Stimulated activated CD4-positive, alpha-beta T cell treated with anti-CD3 and anti-CD28 coated beads, TNF-alpha, amount 100 ng/mL, for 4 hours (primary cell): ENCODE measurements at places on chromosomes 12 and 14.

- no peak for DNase-seq
Measured at GRCh38 chr12:100871195-100871734, 76.7 kb downstream of the ANO4 start.

GRCh38 chr14:22314183-22314820 is 274.7 kb downstream of the DAD1 start:
- no peak for DNase-seq

- DNase-seq, result no peak
Measured at GRCh38 chr14:78245238-78245637, 75.1 kb downstream of the NRXN3 start.

DNA sequence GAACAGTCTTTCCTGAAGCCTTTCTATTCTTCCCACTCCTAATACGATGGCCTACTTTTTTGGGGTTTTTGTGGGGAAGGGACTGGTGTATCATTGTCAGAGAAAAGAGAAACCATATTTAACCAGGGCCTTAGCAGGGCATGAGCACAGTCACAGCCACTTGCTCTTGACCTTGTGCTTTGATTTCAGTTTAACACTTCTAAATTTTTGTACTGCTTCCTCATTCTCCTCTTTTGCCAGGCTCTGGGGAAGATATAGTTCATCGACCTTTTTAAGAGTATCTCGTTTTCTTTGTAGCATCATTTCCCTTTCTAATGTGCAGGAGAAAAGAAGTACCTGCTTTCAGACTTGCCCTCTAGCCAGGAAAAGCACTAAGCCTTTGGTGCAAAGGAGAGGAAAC is 2.2 kb downstream of the ZBTB1 start:
- DNase-seq, result no peak

DNA sequence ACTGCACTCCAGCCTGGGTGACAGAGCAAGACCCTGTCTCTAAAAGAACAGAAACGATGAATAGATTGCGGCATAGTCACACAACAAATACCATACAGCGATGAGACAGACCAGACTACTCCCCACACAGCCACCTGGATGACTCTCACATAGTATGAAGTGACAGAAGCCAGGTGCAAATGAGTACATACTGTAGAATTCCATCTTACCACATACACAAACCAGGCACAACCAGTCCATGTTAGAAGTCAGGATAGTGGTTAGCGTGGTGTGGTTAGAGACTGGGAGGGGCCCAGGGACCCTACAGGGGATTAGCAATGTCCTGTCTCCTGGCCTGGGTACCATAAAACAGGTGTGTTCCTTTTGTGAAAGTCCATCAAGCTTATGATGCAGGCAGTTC is 53.8 kb downstream of the FAM222A start:
- no peak for DNase-seq

DNA sequence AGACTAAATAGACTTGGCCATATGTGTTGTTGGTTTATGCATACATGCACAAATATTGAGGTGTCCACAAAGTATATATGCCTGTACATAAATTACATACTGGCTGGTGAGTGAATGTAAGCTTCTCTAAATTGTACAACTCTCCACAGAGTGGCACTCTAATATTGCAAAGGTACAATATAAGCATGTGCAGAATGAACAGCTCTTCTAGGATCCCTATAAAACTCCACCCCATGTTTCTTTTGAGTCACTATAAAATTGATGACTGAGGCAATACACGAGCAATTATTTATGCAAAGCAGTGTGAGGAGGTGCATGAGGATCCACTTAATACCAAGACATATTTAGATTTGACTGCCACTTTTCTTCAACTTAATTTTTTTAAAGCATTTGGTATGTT is 172.2 kb downstream of the NAV3 start:
- DNase-seq, result no peak

- DNase-seq, result no peak
Measured at GRCh38 chr14:21631084-21631483, 3.7 kb downstream of the OR10G2 start.

DNA sequence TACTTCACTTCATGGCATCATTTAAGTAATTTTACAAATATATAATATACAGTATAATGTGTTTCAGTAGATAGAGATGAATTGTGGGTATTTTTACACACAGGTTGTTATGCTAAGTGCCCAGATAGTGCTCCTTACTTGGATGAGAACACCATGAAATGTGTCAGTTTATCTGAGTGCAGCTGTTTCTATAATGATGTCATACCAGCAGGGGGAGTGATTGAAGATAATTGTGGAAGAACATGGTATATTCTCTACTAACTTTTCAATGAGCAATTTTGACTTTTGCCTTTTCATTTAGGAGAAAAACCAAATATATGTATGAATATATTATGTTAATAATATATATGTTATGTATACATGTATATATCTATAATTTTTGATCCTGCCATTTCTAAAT is 221.6 kb downstream of the LRRK2 start:
- DNase-seq, result no peak

- DNase-seq, result no peak
Measured at GRCh38 chr12:25926536-25926935, 31.9 kb upstream of the RASSF8 start.

DNA sequence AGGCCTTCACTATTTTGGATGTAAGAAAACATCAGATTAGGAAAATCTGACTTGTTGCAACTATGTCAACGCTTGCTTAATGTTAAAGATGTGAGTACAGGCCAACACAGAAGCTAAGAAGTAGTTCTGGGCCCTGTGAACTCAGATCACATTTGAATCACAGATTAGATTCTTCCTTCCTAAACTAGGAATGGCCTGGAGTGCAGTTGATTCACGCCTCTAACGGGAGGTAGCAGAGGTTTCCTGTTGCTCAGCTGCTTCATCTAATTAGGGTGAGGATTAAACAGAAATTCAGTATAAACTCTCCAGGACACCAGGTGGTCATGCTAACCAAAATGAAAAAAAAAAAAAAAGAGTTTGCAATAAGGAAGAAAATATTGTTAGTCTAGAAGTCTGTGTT is 314.3 kb downstream of the TRHDE start:
- no peak for DNase-seq

- DNase-seq, result no peak
Measured at GRCh38 chr14:68416171-68416570, 376.7 kb downstream of the ZFP36L1 start.

DNA sequence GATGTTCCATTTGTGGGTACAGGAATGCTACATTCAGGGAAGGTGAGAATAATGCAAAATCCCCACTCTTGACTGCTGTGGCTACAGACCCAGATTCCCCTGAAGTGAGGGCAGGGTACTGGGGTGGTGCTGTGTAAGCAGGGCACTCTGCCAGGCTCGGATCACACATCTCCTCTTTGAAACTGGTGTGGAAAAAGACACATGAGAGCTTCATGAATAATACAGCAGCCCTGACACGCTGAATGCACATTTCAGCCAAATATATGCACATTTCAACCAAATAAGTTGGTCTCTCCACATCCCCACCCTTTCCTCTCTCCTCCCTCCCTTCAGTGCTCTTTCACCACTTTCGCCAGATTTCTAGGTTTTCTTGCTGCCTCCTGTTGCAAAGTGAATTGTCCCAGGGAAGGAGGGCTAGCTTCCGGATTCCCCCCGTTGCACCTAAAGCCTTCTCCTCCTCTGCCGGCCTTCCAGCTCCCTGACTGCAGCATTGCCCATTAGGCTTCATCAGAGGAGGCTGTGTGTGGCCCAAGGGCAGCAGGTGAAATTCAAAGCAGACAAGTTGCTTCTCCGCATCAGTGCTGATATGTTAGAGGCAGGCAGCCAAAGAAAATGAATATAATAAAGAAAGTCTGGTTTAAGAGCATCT is 118.2 kb upstream of the TMCC3 start:
- DNase-seq, result no peak

DNA sequence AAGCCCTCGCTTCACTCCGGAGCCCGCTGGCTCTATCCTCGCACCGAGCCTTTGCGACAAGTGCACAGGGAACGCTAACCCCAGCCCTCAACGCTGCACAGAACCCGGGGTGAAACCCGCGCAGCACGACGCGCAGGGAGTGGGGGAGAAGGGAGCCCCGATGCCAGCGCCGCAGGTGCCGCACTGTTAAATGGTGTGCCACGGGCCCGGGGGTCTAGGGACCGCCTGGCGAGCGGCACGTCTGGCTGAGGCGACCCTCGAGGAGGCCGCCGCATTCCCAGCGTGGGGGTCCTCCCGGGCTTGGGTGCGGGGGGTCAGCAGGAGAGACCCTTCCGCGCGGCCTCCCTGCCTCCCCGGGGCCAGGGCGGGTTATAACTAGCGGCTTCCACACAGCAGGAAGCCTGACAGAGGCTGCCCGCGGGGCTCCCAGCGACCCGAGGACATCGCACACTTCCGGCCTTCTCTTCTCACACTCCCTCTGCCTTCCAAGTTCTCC is 23.8 kb upstream of the LRTM2 start:
- no peak for DNase-seq

GRCh38 chr12:11713202-11713601 is 63.7 kb downstream of the ETV6 start:
- no peak for DNase-seq

DNA sequence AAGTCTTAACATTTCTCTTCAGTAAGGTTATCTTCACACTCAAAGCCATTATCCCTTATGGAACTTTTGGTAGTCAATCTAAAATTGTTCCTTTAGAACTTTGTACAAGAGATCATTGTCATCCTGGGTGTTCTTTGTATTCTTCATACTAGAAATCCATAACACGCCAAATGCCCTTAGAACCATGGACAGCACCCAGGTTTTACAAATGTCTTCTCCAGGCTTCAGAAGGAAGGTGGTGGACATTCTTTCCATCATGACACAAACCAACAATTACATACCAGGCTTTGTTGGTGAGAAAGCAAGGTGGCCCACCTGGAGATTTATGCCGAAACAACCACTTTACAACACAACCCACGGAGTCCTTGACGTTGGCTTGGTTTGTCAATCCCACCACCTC is 365.6 kb upstream of the TBX3 start:
- DNase-seq, result no peak
